ENCODE measurements at places on chromosomes 3 and 15.

DNA sequence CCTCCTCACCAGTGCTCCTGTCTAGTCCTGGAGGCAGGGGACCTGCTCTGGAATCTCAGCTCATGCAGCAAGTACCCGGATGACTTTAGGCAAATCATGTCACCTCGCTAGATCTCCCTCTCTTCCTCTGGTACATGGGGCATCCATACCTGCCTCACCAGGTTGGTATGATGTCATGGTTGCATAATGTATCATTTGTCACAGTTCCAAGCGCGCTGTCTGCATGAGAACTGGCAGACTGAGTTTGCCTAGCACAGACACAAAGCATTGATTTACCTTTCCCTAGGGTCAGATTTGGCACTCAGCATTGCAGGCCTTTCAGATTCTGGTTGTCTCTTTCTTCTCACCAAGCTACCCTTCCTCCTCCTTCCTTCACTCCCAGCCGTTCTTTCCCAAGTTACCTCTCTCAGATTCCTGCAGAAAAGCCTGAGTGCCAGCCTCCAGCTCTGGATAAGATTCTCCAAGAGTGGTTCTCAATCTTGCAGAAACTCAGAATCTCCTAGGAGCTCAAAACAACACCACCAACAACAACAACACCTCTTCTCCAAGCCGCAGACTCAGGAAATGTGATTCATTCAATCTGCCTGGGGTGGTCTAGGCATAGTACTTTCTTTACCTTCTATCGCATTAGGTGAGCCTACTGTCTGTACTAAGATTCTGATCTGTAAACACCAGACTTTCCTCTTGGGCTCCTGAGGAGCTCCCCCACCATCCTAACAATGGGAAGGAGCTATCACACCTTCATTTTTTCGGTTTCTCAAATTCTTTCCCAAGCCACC lies 29.5 kb downstream of the FAM43A start:
- no peak for DNase-seq

DNA sequence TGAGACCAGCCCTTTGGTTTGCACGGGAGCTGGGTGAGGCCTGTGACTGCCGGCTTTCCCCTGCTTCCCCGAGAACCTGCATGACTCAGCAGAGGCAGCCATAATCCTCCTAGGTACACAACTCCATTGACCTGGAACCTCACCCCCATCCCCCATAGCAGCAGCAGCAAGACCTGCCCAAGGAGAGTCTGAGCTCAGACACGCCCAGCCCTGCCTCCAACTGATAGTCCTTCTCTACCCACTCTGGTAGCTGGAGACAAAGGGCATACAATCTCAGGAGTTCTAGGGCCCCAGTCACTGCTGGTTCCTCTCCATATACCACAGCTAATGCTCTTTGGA lies 141.0 kb upstream of the ARHGEF26 start:
- DNase-seq: no peak

GRCh38 chr15:95277266-95277665 lies 1045.9 kb downstream of the MCTP2 start:
- DNase-seq: no peak

DNA sequence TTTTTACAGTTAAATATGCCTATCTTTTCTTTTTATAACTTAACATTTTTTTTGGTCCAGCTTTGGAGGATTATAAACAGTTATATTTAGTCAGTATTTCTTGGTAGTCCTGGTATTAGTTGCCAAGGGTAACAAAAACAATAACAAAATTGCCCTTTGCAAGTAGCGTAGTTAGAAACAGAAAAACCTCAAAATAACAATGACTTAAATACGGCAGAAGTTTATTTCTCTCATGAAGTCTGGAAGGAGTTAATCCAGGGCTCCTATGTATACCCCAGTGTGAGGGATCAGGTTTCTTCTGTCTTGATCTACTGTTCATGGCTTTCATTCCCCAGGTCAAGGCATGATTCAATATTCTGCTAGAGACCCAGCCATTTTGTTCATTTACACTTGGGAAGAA lies 14.1 kb upstream of the MYH15 start:
- DNase-seq: no peak

DNA sequence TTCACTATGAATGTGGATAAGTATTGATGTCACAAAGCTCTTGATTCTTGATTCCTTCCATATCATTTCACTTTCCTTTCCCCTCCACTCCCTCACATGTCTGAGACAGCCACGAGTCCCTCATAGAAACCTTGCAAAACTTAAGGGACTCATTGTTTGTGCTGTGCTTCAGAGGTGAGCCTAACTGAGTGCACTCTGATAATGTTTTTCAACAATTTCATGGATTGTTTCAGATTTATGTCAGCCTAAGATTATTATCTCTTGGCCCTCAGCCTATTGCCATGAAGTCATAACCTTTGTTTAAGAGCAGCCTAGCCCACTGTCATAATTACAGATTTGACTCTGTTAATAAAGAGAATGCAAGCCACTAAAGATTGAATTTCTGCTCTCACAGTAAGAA lies 363.6 kb downstream of the MECOM start:
- no peak for DNase-seq

DNA sequence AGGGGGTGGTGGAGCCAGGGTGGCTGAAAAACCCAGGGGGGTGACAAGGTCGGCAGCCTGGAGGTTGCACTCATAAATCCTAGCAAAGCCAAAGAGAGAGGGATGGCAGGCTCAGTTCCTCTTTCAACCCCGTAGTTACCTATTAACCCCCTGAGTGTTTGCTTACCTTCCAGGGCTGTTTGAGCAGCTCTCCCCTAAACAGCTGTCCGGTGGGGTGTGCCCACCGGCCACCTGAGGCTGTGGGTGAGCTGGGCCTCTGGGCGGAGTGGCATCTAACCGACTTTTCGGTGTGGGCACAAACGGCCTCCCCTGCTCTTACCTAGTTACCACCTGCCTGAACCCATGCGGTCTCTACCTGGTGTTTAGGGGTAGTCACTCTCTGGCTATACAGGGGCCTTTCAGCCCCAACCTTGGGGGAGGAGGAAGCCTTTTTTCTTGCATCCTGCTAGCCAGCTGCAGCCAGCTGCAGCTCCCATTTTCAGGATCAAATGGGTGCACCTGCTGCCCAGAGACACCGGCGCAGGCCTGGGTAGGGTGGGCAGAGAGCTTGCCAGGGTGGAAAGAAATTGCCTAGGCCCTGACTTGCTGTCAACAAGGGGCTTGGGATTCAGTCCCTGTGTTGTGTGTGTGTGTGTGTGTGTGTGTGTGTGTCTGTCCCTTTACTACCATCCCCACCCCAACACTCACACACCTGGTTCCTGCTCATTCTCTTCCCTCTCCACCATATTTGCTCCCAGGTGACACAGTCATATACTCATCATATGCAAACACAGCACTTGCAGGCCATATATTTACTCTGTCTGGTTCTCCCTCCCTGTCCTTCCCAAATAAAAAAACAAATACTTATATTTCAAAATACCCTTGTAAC lies 3.7 kb downstream of the DLL4 start:
- no peak for DNase-seq

DNA sequence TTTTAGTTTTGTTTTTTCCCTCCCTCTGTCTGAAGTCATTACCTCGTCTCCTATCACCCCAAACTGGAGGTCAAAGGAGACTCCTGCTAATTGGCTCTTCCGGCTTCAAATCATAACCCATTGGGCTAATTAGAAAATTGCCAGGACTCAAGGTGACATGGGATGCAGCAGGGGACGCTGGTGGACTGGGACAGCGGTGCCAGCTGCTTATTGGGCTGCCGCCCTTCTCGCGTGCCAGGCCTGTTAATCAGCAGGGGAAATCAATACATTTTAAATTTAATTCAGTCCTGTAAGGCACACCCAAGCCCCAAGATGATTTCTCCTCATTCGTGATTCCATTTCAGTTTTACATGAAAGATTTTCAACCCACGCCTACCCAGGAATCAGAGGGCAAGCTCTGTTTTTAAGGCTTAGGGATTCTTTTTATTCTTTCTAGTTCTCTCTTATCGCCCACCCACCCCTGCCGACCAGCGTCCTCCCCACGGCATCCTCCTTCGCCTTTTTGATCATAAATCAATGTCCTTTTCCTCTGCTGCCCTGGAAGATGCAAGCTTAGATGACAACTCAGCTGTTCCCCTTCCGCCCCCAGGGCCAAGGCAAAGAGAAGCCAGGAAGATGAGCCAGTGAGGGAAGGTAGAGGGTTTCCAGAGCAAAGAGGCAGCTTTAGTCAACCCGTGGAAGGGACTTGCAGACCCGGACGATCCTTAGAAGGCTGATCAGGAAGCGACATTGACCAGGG lies 329.6 kb downstream of the UACA start:
- no peak for DNase-seq

- DNase-seq: peak; percentile 33
These were observed 64.0 kb upstream of the DGKG start for GRCh38 chr3:186425788-186426730.
